ENCODE measurements at places on chromosomes 5 and 9.

DNA sequence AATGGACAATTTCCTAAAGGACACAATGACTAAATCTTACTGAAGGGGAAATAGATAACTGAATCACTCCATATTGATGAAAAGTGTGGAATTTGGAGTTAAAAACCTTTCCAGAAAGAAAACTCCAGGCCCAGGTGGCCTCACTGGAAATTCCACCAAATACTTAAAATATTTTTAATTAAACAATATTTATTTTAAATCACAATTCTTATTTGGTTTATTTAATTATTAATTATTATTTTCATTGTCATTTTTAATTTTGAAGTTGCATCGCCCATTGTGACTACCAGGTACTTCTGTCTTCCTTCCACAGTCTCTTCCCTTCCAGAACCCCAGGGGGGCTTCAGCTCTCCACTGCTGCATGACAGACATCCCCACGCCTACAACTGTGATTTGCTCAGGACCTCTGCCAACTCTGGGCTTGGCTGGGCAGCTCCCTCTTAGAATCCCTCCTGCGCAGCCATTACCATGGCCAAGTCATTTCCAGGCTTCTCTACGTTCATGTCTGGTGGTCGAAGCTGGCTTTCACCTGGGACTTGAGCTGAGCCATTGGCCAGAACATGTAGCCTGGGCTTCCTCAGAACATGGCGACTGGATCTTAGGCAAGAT lies 16.4 kb upstream of the GADD45G start:
- DNase-seq = no peak

- no peak for DNase-seq
These were observed 115.3 kb upstream of the MSX2 start for GRCh38 chr5:174609116-174609515.

- no peak for DNase-seq
These were observed 547.0 kb upstream of the COX7C start for GRCh38 chr5:86070719-86071118.

DNA sequence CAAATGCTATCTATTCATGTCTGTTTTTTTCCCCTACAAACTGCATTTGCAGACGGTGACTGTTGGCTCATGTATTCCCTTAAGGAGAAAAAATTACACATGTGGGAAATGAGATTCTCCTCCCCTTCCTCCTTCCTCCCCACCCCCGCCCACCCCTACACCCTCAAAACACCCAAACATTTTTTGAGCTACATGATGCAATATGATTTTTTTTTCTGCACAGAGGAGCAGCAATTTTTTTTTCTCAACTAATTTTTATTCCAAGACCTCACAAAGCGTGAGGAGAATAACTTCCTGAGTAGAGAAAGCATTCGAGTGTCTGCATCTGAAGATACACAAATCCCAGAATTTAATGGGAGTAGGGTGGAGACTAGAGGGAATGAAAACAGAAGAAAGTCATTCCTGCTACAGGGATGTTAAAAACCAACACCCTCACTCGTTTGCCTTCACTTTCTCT lies 118.1 kb downstream of the PRDM6 start:
- DNase-seq = no peak

GRCh38 chr5:138770977-138771376 lies 17.8 kb downstream of the CTNNA1 start:
- DNase-seq = no peak

DNA sequence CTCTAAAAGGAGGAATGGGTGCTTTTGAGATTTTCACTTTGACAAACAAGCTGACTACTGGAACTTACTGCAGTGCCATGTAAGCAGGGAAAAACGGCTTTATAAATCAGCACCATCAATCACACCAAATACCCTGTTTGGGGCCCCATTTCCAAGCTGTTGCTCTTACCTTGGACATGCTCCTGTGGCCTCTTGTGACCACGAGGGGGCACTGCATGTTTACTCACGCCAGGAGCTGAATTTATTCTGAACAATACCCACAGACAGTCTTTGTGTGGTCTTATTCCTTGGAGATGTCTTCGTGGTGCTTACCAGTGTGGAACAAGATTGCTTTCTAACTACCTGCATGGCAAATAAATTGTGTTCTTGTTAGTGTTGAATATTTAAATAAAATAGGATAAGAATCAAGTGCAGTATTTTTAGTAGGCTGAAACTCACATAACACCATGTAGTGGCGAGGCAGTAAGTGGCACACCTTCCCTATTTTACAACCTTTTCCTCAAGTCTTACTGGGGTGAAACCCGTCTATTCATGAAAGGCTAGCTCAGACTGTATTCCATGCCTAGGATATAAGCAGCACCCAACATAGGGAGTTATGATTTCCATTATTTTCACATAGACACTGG lies 155.5 kb upstream of the NMUR2 start:
- no peak for DNase-seq
